Urinary bladder (tissue), 4 donors: ENCODE measurements at places on chromosomes 7 and 10. TPM values are rescaled to one million over a fixed set of nuclear protein-coding genes. Genes with fewer than 3 reads are reported as not detected.

GSTO1 gene
- 50.0 TPM for total RNA-seq

TAS2R41 gene
- not detected for total RNA-seq

STEAP2 gene
- total RNA-seq: 31.4 TPM

GRCh38 chr7:151540146-151540545 is 20.5 kb upstream of the RHEB start:
- no peak for DNase-seq

DNA sequence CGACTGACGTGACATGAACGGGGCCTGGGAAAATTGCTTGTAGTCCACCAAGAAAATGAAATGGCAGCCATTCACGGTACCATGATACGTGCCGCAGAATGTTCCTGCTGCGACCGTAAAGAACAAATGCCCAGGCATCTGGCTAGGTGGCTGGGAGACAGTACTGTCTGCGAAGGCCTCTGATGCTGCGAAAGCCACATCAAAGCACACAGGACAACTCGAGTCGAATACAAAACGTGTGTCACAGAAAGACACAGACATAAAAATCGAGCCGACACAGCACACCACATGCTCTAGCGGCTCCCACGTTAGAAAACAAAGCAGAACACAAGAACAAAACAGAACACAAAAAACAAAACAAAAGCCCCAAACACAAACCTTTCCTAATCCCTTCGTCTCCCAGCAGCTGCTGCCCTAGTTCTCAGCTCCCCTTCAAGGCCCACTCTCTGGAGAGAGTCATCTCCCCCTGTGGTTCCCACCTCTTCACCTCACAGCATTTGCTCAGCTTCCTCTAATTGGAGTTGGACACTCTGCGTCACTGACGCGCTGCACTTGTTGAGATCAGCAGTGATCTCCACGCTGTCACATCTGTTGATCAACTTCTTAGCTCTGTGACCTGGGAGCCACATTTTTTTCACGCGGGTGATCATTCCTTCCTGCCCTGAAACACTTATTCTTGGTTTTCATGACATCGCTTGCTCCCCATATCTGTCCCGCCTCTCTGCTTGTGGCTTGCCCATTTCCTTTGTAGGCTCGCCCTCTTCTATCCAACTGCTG is 112.2 kb downstream of the CLEC2L start:
- no peak for DNase-seq

DNA sequence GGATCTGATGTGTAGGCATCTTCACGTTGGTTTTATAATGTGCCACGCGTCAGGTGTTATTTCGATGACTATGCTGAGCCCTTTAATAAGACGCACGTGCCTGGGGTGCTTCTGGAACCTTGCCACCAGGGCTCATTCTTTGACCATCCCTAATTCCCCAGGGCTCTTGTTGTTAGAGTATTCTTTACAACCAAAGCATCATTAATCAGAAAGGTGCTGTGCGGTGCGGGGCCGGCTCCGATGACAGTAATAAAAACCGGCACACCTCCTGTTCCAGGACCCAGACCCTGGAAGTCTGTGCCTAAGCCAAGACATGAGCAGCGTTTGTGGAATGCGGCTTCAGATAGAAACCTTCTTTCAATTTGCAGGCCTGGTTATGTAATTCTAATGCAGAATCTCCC is 58.4 kb downstream of the MGMT start:
- DNase-seq: no peak

- DNase-seq: no peak
Measured at GRCh38 chr10:100745882-100746783, 751 bp downstream of the PAX2 start.

- DNase-seq: no peak
Measured at GRCh38 chr10:123797813-123798212, 93.8 kb downstream of the CPXM2 start.

- DNase-seq: no peak
Measured at GRCh38 chr10:92408017-92408361, 117.0 kb downstream of the MARCHF5 start.

DNA sequence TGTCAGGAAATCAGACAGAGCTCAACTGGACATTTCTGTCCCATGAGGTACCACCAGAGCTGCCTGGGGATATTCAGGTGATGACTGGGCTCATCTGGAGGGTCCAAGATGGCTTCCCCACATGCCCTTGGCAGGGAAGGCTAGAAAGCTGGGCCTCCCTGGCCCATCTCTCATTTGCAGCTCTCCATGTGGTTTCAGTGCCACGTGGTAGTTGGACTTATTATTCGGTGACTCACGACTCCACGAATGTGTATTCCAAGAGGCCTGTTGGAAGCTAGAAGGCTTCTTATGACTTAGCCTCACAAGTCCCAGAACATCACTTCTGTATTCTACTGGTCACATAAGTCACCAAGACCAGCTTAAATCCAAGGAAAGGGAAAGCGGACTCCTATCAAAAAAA is 22.8 kb downstream of the NSMCE4A start:
- no peak for DNase-seq
